ENCODE measurements at places on chromosomes 7 and 10.
A peak's percentile ranks its signal among the peaks of the same experiment; 100 is the strongest.

DNA sequence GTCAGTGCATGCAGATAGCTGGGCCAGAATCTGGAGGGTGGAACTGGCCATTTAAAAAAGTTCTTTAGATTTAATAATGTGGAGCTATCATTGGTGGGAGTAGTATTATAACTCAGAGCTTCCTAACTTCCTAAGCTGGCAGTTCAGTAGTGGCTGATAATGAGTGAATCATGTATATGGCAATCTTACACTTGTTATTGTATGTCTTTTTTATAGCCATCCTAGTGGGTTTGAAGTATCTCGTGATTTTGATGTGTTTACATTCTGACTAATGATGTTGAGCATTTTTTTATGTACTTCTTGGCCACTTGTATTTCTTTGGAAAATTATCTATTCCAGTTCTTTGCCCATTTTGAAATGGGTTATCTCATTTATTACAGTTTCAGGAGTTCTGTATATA lies 15.4 kb downstream of the TFAM start:
- DNase-seq: no peak

GRCh38 chr7:157024716-157025115 lies 14.3 kb upstream of the MNX1 start:
- DNase-seq: no peak

DNA sequence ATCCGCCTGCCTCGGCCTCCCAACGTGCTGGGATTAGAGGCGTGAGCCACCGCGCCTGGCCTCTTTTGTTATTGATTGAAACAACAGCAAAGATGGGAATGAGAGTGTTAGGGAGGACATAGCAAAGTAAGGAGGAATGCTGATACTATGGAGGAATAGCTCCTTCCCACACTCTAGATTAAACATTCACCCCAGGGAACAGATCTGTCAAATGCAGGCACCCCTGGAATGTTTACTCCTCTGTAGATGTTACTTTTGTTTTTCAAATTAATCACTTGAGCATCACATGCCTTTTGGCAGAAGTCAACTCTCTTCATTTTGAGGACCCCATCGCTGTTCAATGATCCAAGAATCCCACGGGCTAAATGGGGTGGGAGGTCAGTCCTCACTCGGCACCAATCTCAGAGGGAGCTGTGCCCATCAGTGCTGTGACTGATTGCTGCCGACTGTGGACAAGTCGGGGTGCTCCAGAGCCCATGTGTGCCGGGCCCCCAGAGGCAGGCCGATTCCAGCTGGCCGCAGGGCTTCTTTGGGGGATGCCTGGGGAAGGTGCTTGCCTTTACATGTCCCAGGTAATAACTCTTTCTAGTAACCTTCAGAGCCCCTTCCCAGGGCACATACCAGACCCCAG lies 10.2 kb upstream of the COBL start:
- DNase-seq: no peak

DNA sequence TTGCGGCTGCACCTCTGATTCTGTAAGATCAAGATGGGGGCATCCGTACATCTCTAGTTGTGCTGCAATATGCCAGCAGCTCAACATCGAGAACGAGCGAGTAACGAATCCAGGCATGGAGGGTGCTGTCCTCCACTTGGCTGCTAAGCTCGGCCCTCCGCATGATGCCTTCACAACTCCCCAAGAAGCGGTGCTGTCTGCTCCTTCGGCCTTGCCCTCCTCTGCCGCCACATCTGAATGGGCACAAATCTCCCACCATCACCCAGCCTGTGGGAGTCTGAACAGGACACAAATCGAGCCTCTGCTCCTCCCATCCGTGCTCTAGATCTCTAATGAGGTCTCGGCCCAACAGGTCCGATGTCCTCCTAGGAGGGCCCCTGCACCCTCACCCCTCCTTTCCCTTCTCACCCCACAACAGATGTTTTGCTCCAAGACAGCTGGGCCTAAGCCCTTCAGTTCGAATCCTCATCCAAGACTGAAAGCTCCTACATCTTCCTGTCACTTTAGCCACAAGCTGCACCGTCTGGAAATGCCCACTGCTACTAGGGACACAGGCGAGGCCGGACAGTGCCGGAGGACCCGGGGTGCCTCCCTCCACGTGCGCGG lies 86.7 kb downstream of the ZNF33B start:
- no peak for DNase-seq

- no peak for DNase-seq
Measured at GRCh38 chr7:28738412-28738811, 219.7 kb downstream of the TRIL start.

GRCh38 chr7:128240696-128241386 lies at the start of gene LEP:
TSS of gene LEP (plus strand) at chr7:128241278. CDS start at chr7:128252019, 10,741 bp downstream.
- no peak for DNase-seq

DNA sequence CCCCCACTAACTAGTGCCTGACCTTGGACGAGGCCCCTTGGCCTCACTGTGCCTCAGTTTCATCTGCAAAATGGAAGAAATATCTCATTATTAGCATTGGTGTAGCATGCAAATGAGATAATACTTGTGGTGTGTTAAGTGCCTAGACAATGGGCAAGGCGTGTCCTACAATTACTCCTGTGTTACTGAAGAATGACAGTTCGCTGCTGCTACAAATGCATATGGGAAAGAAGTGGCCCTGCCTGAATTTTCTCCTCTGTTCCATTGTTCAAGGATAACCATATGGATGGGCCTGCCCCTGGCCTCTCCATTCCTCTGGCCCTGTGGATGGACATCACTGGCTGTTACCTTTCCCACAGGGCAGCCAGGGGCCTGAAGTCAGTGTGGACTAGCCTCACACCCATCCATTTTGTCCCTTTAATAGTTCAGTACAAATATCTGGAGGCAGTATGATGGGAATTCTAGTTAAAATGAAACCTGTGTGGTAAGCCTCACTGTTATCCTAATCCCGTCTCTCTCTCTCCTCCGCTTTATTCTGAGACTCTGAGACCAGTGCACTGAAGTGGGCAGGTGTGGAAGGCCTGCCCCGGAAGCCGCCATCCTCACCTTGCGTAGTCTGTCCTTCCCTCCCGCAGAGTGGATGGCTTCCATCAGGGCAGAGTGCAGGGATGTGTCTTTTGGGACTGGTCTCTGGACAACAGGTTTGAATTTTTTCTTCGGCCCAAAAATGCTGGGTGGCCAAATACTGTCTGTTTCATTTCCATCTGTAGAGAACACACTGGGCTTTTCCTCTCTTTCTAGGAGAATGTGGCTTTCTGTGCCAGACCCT lies 244.6 kb upstream of the GRB10 start:
- DNase-seq: peak; percentile 18

DNA sequence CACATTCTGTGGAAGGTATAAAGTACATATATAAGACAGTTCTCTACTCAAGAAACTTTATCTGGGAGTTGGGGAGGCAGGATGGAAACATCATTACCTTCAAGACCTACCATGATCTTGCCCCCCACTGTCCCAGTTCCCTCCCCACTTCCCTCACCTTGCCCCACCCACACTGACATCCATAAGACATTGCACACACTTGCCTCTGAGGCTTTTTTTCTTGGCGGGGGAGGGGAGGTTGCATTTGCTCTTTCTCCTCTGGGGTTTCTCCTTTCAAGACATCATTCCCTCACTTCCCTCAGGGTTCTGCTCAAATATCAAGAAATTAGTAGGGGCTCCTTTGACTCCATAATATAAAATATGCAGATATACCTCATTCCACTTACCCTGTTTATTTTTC lies 276.0 kb downstream of the ARL4A start:
- no peak for DNase-seq

- no peak for DNase-seq
Measured at GRCh38 chr10:133191651-133192050, 31.6 kb downstream of the KNDC1 start.

DNA sequence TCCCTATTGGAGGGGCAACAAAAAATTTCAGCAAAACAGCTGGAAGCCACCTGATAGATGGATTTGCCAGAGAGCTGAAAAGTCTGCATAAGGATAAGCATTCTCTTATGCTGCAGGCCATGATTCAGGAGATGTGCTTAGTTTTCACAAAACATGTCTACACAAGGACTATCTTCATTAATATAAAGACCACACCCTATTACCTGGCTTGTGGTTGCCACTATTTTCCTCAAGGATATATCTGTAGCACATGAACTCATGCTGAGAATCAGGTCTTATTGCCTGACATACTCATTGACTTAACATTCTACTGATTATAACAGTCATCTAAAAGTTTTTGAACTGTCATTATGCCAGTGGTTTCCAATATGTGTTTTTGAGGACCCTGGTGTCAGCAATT lies 7.1 kb upstream of the COL17A1 start:
- no peak for DNase-seq

DNA sequence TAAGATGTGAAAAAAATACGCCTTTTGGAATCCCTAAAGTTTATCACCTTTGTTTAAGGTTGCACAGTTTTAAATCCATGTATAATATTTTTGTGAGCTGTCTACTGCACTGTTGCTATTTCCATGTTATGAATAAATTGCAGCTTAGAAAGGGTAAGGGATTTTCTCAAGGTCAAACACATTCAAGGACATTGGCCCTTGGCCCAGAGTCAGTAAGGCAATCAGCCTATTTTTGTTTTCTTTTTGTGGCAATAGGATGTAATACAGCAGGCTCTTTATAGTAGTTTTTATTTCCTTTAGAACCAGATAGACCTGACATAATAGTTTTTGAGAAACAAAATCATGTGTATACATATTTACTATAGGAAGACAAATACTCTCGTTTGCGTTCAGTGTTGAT lies 219.8 kb downstream of the ACTR3B start:
- no peak for DNase-seq

DNA sequence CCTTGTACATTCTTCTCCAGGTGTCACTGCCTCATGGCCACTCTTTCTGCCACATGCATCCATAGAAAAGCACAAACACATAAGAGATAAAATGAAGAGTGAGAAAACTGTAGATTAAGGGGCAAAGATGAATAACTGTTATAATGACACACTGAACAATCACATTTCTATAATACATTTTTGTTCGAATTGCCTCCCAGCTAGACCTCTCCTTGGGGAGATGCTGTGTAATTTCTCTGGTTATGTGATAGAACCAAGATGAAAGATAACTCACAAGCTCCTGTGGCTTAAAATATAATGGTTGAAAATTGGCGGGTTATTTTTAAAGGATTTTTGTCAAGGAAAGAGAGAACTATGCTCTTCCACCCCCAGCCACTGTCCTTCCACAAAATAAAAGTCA lies 60.2 kb upstream of the STEAP1 start:
- no peak for DNase-seq

DNA sequence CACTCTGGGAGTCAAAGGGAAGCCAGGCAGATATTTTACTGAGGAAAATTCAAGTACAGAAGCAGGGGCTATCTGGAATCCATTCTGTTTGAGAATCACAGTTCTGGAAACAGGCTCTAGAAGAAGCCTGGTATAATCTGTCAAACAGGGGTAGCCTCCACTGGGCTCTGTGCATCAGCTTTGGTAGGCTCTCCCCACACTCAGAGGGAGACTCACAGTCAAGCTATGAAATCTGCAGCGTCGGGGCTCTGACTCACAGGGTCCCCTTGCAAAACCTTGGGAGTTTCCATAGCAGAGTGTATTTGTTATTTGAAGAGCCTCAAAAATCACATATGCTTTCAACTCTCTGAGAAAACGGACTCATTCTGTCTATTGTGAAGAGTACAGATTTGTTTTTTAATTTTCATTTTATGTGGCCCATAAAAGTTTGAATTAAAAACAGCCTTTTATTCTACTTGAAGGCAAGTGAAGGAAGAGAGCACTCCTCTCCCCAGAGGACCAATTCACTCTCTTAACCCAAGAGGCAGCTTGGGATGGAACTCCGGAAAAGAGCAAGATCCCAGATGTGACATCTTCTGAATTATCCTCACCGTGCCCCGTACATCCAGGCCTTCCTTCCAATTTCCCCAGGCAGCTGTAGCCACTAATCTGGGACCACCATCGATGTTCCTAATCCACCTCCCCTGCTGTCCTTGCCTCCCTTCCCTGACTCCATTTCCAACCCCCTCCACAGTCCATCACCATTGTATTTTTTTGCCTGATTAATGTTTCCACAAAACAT lies 590.9 kb upstream of the MGMT start:
- peak; percentile 64 for DNase-seq

All from left forelimb (tissue), 1 donor.